ENCODE measurements at places on chromosomes 7 and 10.

DNA sequence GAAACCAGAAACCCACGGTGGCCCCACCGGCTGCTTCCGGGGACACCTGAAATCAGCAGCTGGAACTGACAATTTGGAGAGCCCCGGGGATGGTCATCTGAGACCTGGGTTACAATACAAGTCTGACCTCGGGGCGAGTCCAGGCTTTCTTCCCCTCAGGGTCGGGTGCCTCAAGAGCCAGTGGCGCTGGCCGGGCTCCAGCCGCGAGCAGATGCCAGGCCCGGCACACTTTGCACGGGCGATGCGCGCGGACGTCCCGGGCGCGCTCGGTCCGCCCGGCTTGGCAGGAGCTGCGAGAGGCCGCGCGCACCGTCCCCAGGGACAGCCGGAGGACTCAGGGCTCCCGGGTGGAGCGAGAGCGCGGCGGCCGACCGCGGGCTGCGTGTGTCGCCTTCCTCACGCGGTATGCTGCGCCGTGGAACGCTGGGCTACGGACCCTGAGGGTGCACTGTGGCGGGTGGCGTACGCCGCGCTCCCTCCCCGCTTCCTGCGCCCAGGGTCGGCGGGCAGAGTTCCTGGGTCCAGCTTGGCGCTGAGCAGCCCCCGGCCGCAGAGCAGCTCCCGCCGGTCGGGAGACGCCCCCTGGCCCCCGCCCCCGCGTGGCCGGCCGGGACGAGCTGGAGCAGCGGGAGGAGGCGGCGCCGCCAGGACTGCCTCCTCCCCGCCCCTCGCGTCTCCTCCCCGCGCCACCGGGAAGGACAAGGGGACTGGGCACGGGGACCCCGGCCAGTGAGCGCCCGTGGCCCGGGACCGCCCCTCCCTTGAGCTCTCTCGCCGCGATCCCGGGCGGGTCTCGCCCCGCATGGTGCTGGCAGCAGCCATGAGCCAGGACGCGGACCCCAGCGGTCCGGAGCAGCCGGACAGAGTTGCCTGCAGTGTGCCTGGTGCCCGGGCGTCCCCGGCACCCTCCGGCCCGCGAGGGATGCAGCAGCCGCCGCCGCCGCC, at the start of gene RBM20:
Gene RBM20, plus strand, starts transcription at position 684 of the 945 bp plus-strand sequence. Its CDS starts 119 bp downstream, at position 803.
- no peak for DNase-seq

DNA sequence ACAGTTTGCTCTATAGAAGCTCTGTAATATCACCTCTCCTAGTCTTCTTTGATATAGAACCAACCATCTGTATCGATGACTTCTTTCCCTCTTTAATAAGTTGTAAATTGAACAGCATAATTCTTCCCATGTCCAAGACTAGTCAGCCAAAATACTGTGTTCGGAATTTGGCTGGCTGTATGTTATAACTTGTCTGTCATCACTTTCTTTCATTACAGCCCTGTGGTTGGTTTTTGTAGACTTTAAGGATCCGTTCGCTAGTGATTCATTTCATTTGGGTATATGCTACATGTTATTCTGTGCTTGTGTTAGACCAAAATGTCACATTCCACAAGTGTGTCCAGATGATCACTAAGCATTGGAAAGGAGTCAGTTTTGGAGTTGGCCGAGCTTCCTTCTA, 155.4 kb upstream of the ITGB1 start:
- DNase-seq, result no peak

DNA sequence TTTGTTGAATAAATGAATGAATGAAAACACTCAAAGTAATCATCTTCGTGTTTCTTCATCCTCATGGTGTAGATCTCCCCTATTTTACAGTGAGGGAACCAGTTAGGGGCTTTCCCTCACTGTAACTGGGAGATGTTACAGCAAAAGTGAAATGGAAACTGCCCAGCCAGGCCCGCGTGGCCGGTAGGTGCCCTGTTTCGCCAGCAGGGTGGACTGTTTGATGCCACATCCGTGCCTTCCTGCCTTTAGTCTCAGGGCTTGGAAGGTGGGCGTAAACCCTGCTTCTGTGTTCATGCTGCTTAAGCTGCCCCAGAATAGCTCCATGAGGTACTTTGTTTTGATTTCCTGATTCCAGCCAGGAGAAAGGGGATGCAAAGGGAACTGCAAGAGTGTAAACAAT, 268.8 kb downstream of the PLXNA4 start:
- DNase-seq, result no peak

GRCh38 chr10:10830293-10830986, 187.2 kb upstream of the CELF2 start:
- DNase-seq, result no peak

DNA sequence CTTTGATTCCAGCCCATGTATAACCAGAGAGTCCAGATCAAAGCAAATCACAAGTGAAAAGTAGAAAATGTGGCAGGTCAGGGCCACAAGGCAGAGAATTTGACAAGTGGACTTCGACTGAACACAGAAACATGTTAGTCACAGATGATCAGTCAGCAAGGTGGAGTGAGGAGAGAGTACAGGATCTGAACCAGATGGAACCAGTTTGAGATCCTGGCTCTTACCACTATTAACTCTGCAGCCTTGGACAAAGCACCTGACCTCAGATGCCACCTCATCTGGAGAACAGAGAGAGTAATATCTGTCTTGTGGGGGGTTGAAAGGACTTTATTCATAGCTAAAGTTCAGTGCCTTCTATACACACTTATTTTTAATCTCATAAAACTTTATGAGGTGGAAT, 4.4 kb downstream of the MRLN start:
- no peak for DNase-seq

- no peak for DNase-seq
Measured at GRCh38 chr10:30829901-30830300, 200.3 kb upstream of the LYZL2 start.
